ENCODE measurements at places on chromosomes 3 and 15.

DNA sequence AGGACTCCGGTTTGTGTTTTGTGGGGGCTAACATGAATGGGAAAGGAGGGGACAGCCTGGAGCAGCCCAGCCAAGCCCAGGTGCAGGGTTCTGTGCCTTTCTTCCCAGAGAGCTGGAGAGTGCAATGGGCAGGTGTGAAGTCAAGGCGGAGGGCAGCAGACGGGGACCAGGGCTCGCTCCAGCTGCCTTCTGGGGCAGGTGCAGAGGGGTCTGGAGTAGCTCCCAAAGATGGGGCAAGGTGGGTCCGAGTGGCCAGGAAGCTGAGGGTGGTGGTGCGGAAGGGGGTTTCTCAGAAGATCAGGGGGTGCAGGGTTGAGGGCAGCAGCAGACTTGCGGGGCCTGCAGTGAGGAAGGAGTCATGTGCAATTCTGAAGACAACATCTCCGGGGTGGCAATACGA, 158.9 kb downstream of the NSMCE3 start:
- DNase-seq: no peak

DNA sequence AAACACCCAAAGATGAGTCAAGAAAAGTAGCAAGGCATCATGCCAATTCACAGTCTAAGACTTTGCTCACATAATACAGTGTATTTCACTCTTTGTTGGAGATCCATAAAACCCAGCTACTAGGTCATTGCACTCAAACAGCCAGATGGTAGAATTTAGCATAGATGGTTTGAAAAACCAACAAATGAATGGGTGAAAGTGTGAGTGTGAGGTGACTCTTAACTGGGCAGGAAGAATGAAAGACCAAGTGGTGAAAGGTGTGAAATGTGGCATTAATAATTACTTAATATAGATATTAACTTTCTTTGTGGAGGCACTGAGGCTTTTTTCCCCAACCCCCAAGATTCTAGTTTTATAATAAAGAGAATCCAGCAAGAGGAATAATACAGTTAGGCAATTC, 159.5 kb downstream of the SQOR start:
- DNase-seq: no peak

- peak; percentile 38 for DNase-seq
These were observed 88.3 kb upstream of the MYRIP start for GRCh38 chr3:39721076-39721475.

GRCh38 chr3:52453496-52454249, at the start of gene TNNC1:
Gene TNNC1, minus strand, starts transcription at chr3:52454041. Its CDS starts 26 bp downstream, at chr3:52454015.
- no peak for DNase-seq

- peak; percentile 54 for DNase-seq
These were observed 30.2 kb downstream of the FAM174B start for GRCh38 chr15:92625251-92625980.

DNA sequence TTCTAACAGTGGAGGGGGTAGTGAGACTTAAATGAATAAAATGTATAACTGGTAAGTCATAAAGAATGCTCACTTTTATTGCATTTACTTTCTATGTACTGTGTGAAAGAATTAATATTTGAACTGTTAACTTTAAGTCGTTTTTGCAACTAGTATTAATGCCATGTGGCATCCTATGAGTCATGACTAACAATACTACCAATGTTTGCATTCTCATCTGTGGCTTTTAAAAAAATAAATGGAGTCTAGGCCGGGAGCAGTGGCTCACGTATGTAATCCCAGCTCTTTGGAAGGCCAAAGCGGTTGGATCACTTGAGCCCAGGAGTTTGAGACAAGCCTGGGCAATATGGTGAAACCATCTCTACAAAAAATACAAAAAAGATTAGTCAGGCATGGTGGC, 5.2 kb downstream of the C3orf49 start:
- DNase-seq: peak; percentile 44

GRCh38 chr15:92068121-92068520, 214.6 kb downstream of the SLCO3A1 start:
- no peak for DNase-seq

- DNase-seq: peak; percentile 66
These were observed 169.1 kb upstream of the TSPAN3 start for GRCh38 chr15:77239882-77240608.

GRCh38 chr3:128170866-128171516, 17.7 kb downstream of the EEFSEC start:
- DNase-seq: peak; percentile 84

DNA sequence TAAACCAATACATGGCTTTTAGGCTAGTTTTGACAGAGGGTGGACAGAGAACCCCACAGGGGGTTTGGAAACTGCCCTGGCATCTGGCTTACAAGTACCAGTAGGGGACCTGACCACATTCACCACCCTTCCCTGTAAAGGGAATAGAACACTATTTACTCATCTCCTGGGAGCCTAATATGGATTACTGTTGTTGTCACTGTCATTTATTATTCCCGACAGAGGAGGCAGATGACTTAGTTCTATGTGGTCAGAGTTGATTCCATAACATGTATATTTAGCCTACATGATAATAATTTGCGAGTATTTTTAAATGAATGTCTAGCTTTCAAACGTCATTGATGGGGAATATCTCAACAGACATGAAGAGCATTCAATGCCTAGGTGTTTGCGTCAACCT, 15.9 kb downstream of the ZBTB38 start:
- DNase-seq: peak; percentile 65

- DNase-seq: peak; percentile 71
These were observed at the start of gene MBNL1 for GRCh38 chr3:152268555-152269055. Gene MBNL1, plus strand, starts transcription at chr3:152268929. Its CDS starts 31,265 bp downstream, at chr3:152300194.

GRCh38 chr15:61780278-61780980, 279.8 kb downstream of the VPS13C start:
- DNase-seq: no peak

DNA sequence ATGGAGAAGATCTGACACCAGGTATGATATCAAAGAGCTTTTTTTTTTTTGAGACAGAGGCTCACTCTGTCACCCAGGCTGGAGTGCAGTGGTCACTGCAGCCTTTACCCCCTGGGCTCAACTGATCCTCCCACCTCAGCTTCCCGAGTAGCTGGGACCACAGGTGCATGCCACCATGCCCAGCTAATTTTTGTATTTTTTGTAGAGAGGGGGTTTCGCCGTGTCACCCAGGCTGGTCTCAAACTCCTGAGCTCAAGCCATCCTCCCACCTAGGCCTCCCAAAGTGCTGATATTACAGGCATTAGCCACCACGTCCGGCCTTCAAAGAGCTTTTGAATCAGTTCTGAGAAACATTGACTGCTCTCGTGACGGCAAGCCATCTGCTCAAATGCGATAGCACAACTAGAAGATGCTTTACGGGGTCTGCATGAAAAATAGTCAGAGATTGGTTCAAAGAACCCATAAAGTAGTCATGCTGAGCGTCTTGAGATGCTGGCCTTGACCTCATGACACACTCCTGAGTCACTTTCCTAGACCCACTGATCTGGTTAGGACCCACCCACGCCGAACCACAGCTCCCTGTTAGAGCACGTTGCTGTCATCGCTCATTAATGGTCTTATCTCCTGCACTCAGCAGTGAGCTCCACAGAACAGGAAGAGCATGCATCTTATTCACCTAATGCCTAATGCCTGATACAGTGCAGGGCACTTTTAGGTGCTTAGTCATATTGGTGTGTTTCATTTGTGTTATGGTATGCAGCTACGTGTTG, 57.0 kb upstream of the NR2F2 start:
- DNase-seq: peak; percentile 90

- DNase-seq: peak; percentile 65
These were observed 417.1 kb downstream of the RBMS3 start for GRCh38 chr3:29697989-29698388.

DNA sequence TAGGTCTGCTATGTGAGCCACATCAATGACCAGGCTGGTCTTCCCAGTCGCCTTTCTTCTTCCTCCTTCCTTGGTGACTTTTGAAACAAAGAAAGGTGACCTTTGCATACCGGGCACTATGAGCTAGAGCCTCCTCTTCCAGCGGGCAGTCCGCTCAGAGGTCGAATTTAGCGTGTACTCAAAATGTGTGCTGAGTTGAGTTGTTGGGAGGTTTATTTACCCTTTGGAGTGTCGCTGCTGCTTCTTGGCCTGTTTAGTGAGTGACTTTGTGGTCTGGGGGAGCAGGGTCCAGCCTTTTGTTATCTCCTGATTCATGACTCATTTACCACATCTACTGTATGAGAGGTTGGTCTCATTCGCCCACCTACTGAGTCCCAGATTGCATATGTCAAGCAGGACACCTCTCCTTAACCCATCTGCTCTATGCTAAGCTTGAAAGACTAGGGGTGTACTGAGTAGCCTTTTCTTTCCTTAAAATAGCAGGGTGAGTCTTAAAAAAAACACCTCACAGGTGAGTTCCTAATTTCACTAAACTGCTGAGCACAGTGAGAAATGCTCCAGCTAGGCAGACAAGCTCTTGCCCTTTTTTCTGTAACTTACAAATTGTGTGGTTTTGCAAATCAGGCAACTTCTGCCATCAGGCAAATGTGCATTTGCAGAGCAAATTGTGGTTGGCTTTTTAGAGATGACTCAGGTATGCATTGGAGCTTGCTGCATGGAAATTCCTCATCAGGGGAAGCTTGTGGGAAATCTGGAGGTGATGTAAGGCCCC, 3.2 kb upstream of the SIAH2 start:
- peak; percentile 61 for DNase-seq

DNA sequence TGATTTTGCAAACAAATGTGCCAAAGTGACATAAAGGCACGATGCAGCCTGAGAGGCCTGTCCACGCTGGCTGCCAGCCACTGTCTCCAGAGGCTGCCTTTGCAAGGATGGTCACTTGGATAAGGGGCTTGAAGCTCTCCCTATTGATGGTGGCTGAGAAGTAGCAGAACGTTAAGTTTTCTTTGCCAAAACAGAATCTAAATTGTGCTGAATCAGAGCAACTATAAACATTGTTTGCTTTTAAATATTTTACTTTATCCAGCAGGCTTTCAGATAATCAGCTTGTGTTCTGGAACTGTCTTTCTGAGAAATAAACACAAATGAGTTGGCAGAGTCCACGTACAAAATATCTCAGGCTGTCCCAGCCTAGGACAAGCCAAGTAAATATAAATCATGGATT, 23.8 kb upstream of the CNBP start:
- no peak for DNase-seq

DNA sequence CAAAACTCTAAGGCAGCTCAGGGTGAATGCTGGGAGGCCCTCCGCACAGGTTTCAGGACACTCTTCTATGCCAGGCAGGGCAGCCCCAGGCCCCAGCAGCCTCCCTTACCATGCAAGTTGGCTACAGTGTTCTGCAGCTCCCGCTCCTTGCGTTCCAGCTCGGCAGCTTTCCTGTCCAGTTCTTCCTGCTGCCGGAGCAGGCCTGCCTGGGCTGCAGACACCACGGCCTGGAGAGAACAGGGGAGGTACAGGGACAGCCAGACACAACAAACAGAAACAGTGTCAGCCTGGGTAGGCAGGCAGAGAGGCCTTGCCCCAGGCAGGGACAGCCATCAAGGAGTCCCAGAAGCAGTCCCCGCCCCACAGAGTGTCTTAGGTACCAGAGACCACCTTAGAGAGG, 9.0 kb upstream of the ULK3 start:
- DNase-seq: no peak

All from AG10803 (cell line).